Neural crest cell (in vitro differentiated cells): ENCODE measurements at places on chromosomes 5 and 9. TPM values are rescaled to one million over a fixed set of nuclear protein-coding genes. Genes with fewer than 3 reads are reported as not detected.

DNA sequence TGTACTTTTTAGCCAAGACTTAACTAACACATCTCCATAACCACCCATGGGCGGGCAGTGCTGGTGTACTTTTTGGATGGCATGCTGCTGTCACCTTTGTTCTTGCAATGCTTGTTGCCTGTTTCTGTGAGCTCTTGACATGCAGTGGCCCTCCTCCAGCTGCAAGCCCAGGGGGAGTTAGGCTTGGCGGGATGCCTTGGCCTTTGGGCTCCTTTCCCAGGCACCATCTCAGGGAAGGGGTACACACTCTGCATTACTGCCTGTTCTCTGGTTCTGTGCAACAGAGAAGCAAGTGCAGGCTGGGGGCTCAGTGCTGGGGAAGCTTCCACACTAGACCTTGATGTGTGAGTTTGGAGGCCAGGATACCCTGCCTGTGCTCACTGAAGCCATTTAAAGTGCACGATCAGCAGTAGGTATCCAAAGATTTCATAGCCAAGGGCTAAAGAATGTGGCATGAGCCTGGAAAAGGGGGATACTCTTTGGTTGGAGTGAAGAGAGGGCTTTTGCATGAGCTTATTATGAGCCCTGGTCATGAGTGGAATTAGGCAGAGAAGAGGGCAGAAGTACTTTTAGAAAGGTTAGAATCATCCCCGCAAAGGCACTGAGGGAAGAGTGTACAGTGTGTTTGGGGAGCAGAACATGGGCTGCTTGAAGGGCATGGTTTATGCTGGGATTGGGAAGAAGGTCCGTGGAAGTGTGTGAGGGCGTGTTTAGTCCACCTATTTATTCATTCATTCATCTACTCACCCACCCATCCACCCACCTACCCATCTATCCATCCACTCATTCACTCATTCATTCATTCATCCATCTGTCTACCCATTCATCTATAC is 22.5 kb downstream of the PSAT1 start:
- peaks cover 57% of the 10 kb centered on the region for H3K36me3 ChIP-seq
- no peak overlapping the region for H3K27ac ChIP-seq
- DNase-seq = no peak
- H3K4me3 ChIP-seq = no peak overlapping the region
- H3K27me3 ChIP-seq = no peaks in the 10 kb centered on the region

Gene MARCHF11
- 0.23 and 1.1 TPM in 2 replicates for total RNA-seq

GRCh38 chr5:173645437-173645807 is 29.0 kb upstream of the BOD1 start:
- DNase-seq = no peak
- H3K4me3 ChIP-seq = no peak overlapping the region
- no peak overlapping the region for H3K27ac ChIP-seq
- no peaks in the 10 kb centered on the region for H3K36me3 ChIP-seq

GRCh38 chr9:90916147-90916734 is 114.6 kb downstream of the SYK start:
- H3K36me3 ChIP-seq = no peaks in the 10 kb centered on the region
- DNase-seq = no peak
- no peaks in the 10 kb centered on the region for H3K27me3 ChIP-seq
- H3K4me1 ChIP-seq = no peaks in the 10 kb centered on the region

DNA sequence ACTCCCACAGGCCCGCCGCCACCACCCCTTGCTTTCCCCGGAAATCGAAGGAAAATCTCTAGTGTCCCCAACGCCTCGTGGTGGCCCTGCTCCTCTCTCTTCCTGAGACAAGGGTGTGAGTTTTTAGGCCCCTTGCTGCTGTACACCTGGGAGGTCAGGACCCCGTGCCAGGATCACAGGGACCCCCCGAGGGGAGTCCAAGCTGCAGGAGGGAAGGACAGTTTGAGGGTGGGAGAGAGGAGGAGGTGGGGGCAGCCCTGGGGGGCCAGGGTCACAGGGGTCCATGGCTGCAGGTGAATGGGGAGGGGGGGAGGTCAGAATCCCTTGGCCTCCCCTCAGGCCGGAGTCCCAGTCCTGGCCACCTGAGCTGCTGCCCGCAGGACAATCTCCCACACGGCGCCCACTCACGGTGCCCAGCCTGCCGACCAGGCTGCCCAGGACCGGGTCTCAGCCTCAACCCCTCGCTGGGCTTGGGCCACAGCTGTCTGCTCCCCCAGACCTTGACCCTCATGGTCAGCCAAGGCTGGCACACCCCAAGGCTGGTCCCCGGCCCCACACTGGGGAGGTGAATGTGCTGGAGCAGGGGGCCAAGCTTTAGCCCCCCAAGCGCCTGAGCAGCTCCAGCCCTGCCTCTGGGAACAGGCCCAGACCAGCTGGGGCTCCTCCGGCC is 19.9 kb downstream of the TPPP start:
- H3K27me3 ChIP-seq = peaks cover 9% of the 10 kb centered on the region
- H3K4me1 ChIP-seq = peaks cover 8% of the 10 kb centered on the region
- peak overlapping the region; percentile 89 for H3K4me3 ChIP-seq
- DNase-seq = no peak
- H3K27ac ChIP-seq = peak overlapping the region; percentile 98
